ENCODE measurements at places on chromosomes 3 and 15. TPM values are rescaled to one million over a fixed set of nuclear protein-coding genes. Genes with fewer than 3 reads are reported as not detected.
A peak's percentile ranks its signal among the peaks of the same experiment; 100 is the strongest.

- no peaks in the 10 kb centered on the region for H3K4me1 ChIP-seq
- H3K27ac ChIP-seq, result no peak overlapping the region
- H3K4me3 ChIP-seq, result no peak overlapping the region
- no peaks in the 10 kb centered on the region for H3K36me3 ChIP-seq
These were observed 442.8 kb upstream of the ARRDC4 start for GRCh38 chr15:97517737-97518136.

DNA sequence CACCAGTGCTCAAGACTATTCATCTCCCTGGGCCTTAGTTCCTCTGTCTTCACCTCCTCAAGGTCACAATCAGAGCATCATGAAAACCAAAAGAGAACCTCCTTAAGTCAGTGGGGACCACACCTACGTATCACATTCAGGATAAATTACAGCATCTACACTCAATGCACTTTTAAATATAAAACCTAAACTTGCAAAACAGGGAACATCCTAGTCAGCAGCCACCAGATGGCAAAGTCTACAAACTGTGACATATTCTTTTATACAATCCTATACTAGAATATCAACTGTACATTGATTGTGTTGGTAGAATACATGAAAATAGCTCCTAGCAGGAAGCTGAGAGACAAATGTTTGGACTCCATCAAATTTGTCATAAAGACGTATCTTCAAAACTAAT, 7.9 kb downstream of the KIF9 start:
- H3K4me3 ChIP-seq, result no peak overlapping the region
- no peak for DNase-seq
- H3K27ac ChIP-seq, result no peak overlapping the region
- H3K4me1 ChIP-seq, result no peaks in the 10 kb centered on the region
- H3K36me3 ChIP-seq, result no peaks in the 10 kb centered on the region
- no peaks in the 10 kb centered on the region for H3K27me3 ChIP-seq

GRCh38 chr3:88005066-88005465, 53.7 kb downstream of the CGGBP1 start:
- H3K27ac ChIP-seq, result no peak overlapping the region
- no peak overlapping the region for H3K4me3 ChIP-seq
- DNase-seq, result no peak
- no peaks in the 10 kb centered on the region for H3K4me1 ChIP-seq
- no peaks in the 10 kb centered on the region for H3K36me3 ChIP-seq

DNA sequence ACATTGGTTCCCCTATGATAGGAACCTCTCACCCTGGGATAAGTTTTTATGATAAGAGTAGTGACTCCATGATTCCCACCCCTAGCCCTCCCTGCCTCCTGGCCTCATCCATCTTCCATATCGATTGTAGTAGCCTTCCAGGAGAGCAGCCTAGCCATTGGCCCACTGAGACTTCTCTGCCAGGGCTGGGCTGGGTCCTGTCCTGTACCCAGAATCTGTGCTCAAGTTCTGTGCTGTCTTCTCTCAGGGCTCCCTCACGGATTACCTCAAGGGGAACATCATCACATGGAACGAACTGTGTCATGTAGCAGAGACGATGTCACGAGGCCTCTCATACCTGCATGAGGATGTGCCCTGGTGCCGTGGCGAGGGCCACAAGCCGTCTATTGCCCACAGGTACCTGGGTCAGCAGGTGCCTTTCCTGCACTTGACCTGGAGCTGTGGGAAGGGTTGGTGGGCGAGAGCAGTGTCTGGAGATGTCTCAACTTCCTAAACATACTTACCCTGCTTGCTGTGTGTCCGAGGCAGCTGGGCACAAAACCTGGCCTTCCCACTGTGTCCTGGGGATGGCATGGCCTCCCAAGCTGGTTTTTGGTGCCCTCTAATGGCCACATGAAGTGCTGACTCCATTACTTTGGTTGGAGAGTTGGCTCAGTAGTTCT, 16.6 kb upstream of the EXOG start:
- peaks cover 5% of the 10 kb centered on the region for H3K4me1 ChIP-seq
- H3K36me3 ChIP-seq, result no peaks in the 10 kb centered on the region
- DNase-seq, result no peak
- H3K27ac ChIP-seq, result no peak overlapping the region

GRCh38 chr3:42557854-42558253, 23.9 kb downstream of the SEC22C start:
- DNase-seq, result no peak
- H3K36me3 ChIP-seq, result peaks cover 84% of the 10 kb centered on the region
- no peaks in the 10 kb centered on the region for H3K4me1 ChIP-seq
- no peaks in the 10 kb centered on the region for H3K27me3 ChIP-seq
- H3K27ac ChIP-seq, result no peak overlapping the region

- DNase-seq, result no peak
- peaks cover 68% of the 10 kb centered on the region for H3K4me1 ChIP-seq
- H3K27ac ChIP-seq, result peak overlapping the region; percentile 59
- no peaks in the 10 kb centered on the region for H3K27me3 ChIP-seq
- H3K4me3 ChIP-seq, result no peak overlapping the region
These were observed 5.7 kb upstream of the HAPLN3 start for GRCh38 chr15:88900982-88901418.

GRCh38 chr3:120119846-120120510, 25.7 kb upstream of the GSK3B start:
- no peaks in the 10 kb centered on the region for H3K36me3 ChIP-seq
- H3K4me1 ChIP-seq, result no peaks in the 10 kb centered on the region
- no peak overlapping the region for H3K4me3 ChIP-seq
- no peak overlapping the region for H3K27ac ChIP-seq
- no peaks in the 10 kb centered on the region for H3K27me3 ChIP-seq
- no peak for DNase-seq

- peaks cover 25% of the 10 kb centered on the region for H3K4me1 ChIP-seq
- no peak overlapping the region for H3K4me3 ChIP-seq
- H3K27me3 ChIP-seq, result no peaks in the 10 kb centered on the region
- no peak overlapping the region for H3K27ac ChIP-seq
- no peaks in the 10 kb centered on the region for H3K36me3 ChIP-seq
- no peak for DNase-seq
These were observed 317.1 kb upstream of the TGFBR2 start for GRCh38 chr3:30289324-30289723.

- H3K4me3 ChIP-seq, result no peak overlapping the region
- no peaks in the 10 kb centered on the region for H3K27me3 ChIP-seq
- H3K4me1 ChIP-seq, result no peaks in the 10 kb centered on the region
- no peak for DNase-seq
These were observed 281.8 kb upstream of the ARRDC4 start for GRCh38 chr15:97678656-97679055.

HCN4 gene
- 0.25 TPM for total RNA-seq

UBAP1L gene
- 5.4 TPM for total RNA-seq

SCN5A gene
- 9.3 TPM for total RNA-seq

All from vagina (tissue), 2 donors.